Activated T-cell treated with anti-CD3 and anti-CD28 coated beads, Interleukin-2, amount 50 U/mL, for 72 hours (primary cell): ENCODE measurements at places on chromosomes 6 and 20. TPM values are rescaled to one million over a fixed set of nuclear protein-coding genes. Genes with fewer than 3 reads are reported as not detected.
A peak's percentile ranks its signal among the peaks of the same experiment; 100 is the strongest.

RIN2 gene
- not detected for total RNA-seq

DNA sequence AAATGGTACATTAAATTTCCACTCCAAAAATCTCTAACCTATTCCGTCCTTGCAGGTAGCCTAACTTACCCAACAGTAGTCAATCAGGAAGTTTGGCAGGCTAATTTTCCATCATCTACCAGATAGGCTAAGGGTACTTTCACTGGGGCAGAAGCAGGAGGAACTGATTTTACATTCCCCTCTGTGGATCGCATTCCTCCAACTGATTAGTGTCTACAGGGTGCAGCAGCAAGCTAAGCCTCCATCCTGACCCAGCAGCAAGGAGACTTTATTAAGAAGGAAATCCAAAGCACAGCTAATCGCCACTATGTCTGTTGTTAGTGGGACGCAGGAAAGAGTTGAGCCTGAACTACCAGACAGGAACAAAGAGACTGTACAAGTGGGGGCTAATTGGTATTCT is 143.2 kb upstream of the RUNX2 start:
- DNase-seq = no peak

- no peak for DNase-seq
Observed at GRCh38 chr6:3919130-3919628, 70.0 kb downstream of the FAM50B start.

DNA sequence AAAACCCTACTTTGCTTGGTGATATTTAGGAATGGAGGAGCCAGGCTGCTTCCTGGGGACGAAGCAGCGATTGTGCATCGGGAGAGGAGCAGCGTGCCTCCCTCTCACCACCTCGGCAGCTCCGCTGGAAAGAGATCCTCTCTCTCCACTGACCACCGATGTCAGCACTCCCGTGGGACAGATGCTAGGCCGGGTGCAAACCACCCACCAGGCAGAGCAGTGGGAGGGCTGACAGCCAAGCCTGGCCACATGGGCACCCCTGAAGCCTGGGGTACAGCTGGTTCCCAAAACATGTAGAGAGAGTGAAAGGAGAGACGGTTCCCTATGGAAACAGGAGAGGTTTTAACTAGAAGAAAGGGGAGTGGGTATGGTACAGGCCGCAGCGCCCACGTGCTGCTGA is 220.0 kb downstream of the ANKRD60 start:
- no peak for DNase-seq

DACT2 gene
- 0.14 TPM for total RNA-seq

DNA sequence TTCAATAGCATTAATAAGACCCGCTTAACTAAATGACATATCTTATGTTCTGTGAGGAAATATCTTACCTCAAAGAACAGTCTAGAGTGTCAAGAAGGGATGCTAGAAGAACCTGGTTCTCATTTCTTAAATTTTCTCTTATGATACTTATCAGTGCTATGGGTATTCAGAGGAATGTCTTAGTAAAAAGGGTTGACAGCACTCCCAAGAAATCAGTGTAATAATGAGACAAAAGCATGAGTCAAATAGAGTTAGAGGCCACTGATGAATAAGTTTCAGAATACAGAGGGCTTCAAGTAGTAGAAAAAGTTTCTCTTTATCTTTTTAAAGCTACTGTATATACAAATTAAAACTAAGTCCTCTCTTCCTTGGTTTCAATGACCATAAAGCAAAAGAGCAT is 242.8 kb downstream of the GJA1 start:
- no peak for DNase-seq

LHFPL5 gene
- total RNA-seq = not detected

- no peak for DNase-seq
Observed at GRCh38 chr6:167678102-167679101, 148.3 kb upstream of the AFDN start.

NKX2-2 gene
- not detected for total RNA-seq

DNA sequence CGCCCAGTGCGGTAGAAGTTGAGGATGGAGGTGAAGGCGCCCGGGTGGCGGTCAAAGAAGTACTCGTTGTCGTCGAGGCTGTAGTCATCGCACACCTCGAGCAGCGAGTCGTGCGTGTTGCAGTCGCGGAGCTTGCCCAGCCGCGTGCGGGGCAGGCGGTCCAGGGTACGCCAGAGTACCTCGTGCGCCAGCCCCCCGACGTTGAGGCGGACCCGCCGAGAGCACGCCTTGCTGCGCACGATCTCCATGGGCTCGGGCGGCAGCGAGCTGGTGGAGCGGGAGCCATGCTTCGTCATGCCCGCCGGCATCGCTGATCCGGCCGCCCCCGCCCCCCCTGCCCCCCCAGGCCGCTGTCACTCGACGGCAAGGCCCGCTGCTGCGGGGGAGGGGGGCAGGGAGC is 295 bp downstream of the KCNB1 start:
- DNase-seq = no peak

HLA-DPA1 gene
- 25.8 TPM for total RNA-seq

PRND gene
- total RNA-seq = not detected

DNA sequence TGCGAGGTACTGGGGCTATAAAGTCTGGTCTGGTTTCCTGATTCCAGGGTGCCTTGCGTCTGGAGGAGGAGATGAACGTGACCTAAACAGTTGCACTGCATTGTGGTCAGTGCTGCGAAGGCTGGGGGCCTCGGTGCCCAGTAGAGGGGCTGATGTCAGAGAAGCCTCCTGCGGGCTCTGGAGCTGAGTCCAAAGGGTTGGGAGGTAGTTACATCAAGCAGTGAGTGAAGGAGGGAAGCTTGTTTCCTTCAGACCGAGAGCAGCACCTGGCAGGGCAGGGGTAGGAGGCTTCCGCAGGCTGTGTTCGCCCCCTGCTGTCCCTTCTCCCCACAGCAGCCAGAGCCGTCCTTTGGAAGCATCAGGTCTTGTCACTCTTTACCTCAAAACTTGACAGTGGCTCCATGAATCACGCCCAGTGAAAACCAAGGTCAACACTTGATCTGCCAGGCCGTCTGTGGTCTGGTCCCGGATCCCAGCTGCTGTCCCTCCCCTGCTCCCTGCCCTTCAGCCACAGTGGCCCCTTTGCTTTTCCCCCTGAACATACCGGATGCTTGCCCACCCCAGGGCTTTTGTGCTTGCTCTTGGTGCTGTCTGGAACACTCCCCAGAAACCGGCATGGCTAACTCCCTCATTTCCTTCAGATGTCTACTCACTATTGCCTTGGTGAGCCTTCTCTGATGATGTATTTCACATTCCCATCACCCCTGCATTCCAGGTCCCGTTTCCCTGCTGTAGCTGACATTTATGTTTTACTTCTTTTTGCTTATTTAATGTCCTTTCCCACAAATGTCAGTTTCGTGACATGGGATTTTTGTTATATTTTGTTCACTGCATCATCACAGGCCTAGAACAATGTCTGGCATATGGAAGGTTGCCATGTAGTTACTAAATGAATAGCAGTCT is 7.0 kb downstream of the DYNLRB1 start:
- DNase-seq = peak; percentile 63

GRCh38 chr6:13076575-13076974 is 251.8 kb downstream of the TBC1D7 start:
- no peak for DNase-seq

- DNase-seq = peak; percentile 63
Observed at GRCh38 chr20:58447511-58448391, 58.7 kb downstream of the VAPB start.

DNA sequence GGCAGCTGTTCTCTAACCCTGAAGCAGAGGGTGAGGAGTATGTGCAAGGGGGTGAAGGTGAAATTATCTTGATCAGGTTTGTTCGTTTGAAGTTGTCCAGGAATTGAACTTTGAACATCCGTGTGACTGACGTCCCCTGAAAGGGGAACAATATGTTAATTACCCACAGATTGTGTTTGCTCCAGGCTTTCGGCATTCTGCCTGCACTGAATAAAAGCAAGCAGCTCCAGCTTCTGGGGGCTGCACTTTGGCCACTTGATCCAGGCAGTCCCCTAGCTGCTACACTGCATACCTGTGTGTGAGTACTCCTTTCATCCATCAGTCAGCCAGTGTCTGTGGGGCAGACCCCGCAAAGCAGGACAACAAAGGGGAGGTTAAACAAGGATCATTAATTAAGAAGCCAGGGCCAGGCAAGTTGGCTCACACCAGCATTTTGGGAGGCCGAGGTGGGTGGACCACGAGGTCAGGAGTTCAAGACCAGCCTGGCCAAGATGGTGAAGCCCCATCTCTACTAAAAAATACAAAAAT is 104.8 kb upstream of the BTN3A2 start:
- no peak for DNase-seq

DNA sequence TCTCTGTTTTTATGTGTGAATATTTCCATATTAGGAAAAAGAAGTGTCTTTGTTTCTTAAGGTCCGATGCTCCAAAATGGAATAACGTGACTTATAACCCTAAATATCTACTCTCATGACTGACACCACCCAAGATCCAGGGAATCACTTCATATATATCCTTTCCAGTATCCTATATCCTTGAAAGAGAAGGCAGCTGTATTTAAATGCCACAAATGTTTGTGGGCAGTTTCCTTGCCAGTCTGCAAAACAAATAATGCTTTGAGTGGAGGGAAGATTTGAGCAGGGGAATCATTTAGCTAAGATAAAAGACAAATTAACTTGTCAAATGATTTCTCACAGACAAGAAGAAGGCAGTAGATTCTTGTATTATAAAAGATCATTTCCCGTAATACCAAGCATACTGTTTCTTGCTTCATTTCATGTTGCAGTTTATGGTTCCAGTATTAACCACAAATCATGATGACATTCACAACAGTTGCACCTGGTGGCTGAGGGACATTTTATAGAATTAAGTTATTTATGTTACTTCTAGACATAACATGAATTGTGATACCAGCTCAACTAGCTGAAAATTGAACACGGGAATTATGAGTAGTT is 30.0 kb upstream of the FABP7 start:
- no peak for DNase-seq

- no peak for DNase-seq
Observed at GRCh38 chr20:57137676-57138075, 128.8 kb downstream of the BMP7 start.

- no peak for DNase-seq
Observed at GRCh38 chr6:129235167-129236000, 352.4 kb downstream of the LAMA2 start.

GRCh38 chr6:111872401-111873177 is 663 bp downstream of the FYN start:
- peak; percentile 59 for DNase-seq

- no peak for DNase-seq
Observed at GRCh38 chr20:35506179-35506578, 23.3 kb downstream of the C20orf173 start.

- DNase-seq = no peak
Observed at GRCh38 chr20:32527447-32528055, 57.6 kb downstream of the NOL4L start.

COL19A1 gene
- 0.26 TPM for total RNA-seq

DNA sequence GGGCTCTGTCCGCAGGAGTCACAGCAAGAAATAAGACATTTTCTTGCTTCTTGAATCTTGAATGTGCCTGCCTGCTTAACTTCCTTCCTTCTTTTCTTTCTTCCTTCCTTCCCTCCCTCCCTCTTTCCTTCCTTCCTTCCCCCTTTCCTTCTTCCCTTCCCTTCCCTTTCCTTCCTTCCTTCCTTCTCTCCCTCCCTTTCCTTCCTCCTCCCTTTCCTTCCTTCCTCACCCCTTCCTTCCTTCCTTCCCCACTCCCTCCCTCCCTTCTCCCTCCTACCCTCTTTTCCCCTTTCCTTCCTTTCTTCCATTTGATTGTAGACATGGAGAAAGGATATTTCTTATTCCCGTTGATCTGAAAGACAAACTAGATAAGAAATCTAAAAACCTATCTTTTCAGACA is 436.8 kb upstream of the AGPAT4 start:
- no peak for DNase-seq

KHDC1 gene
- 3.4 TPM for total RNA-seq

GRCh38 chr6:150600010-150600300 is 270 bp downstream of the PLEKHG1 start:
- no peak for DNase-seq

DNA sequence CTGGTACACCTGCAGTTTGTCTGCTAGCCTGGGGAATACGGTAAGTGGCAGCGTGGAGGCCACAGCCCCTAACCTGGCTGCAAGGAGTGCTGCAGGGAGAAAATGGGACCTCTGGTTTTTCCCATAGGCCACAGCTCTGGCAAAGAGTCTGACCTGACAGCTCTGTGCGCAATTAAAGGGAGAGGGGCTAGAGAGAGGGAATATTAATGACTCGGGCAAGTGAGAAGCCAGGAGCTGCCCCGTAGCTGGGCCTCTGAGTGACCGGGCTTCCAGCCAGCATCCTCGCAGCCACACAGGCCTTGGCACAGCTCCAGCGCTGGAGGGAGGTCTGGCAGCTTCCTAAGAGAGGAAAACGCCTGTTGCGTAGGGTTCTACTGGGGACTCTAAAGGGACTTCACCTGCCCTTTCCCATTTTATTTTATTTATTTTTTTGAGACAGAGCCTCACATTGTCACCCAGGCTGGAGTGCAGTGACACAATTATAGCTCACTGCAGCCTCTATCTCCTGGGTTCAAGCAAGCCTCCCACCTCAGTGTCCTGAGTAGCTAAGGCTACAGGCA is 18.2 kb upstream of the OCSTAMP start:
- DNase-seq = no peak

- no peak for DNase-seq
Observed at GRCh38 chr6:7035837-7036249, 71.9 kb upstream of the RREB1 start.

- DNase-seq = no peak
Observed at GRCh38 chr6:13413900-13414555, 73.4 kb downstream of the GFOD1 start.

- DNase-seq = no peak
Observed at GRCh38 chr20:20780127-20780824, 67.8 kb upstream of the RALGAPA2 start.

GRIK2 gene
- total RNA-seq = not detected

TDP2 gene
- 62.9 TPM for total RNA-seq

GRCh38 chr20:43530321-43531090 is 23.0 kb downstream of the L3MBTL1 start:
- no peak for DNase-seq

GCLC gene
- total RNA-seq = 22.9 TPM

DNA sequence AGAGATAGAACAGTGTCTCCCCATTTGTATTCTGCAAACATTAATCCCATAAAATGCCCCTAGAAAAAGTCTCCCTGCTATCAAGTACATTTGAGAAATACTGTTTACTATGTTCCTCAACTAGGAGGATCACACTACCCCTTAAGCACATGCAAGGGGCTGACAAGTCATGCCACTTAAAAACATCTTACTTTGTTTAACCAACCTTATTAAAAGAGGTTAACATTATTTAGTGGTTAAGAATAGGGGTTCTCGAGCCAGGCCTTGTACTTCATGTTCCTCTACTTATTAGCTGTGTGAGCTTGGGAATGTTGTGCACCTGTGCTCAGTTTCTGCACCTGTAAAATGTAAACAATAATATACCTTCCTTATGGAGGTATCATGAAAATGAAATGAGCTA is 113.7 kb downstream of the UBE3D start:
- DNase-seq = no peak

DIDO1 gene
- total RNA-seq = 50.0 TPM

GRCh38 chr6:144811140-144811539 is 526.0 kb downstream of the UTRN start:
- DNase-seq = no peak

GRCh38 chr6:26172608-26172968 is 85.4 kb downstream of the HFE start:
- peak; percentile 18 for DNase-seq

REM1 gene
- total RNA-seq = not detected

- DNase-seq = no peak
Observed at GRCh38 chr6:69790629-69791028, 6.2 kb downstream of the LMBRD1 start.

- no peak for DNase-seq
Observed at GRCh38 chr6:127539272-127539671, 20.1 kb upstream of the MTCL3 start.

DSP gene
- 0.48 TPM for total RNA-seq
